ENCODE measurements at places on chromosomes 5 and 9.

GRCh38 chr5:65041296-65042158 lies 272.8 kb downstream of the CWC27 start:
- no peak for ATAC-seq

- no peak for ATAC-seq
These were observed 555.1 kb downstream of the EBF1 start for GRCh38 chr5:158544388-158545339.

DNA sequence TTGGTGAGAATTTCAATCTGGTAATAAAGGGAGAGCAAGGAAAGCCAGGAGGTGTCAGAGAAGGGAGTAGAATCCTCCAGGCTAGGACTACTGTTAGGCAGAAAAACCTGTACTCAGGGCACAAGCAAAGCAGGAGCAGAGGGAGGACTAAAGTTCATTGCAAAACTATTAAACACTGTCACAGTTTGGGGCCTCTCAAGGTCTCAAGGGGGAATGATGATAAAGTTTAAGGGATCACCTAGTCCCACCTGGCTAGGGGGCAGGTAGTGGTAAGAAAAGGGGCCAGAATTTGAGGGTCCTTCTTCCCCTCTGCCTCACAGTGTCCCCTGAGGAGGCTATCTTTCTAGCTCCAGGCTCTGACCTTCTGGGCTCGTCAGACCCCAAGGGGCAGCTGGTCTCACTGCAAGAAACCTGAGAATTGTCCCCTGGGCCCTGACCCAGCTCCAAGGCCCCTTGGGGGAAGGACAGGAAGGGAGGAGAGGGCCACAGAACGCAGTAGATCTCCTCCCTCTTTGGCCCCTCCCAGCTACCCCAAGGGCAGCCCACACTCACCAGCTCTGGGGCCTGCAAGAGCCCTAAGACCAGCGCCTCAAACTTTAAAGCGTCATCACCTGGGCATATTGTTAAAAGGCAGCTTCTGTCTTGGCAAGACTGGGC lies 974 bp downstream of the CCDC69 start:
- peak; percentile 90 for ATAC-seq

GRCh38 chr9:85744480-85744879 lies 2.7 kb upstream of the AGTPBP1 start:
- no peak for ATAC-seq

DNA sequence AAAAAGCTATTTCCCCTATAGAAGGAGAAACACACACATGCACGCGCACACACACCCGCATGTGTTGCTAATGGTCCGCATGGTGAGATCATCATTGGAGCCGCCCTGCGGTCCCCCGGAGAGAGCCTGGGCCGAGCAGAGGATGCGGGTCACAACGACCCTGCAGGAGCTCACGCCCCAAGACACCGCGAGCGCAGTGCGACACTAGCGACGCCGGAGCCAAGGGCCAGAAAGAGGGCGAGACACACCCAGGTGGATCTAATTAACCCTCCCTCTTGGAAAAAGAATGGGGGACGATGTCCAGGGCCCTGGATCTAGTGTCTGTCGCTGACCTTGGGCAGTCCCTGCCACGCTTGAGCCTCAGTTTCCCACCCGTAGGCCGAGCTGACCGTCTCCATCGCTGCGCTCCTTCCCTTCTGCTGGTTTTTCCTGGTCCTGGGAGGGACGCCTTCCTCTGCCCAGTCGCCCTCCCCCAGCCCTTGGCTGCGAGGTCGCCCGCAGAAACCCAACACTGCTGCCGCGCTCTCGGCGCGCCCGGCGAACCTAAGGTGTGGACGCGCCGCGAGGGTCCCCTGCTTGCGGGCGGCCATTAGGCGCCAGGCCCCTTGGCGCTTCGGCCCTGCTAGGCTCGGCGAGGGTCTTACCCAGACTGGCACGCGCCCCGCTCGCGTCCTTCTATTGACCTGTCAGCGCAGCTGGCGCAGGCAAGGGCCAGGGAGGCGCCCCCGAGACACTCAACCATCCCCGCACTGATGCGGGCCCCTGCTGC lies 47.5 kb upstream of the RNF20 start:
- peak; percentile 18 for ATAC-seq

DNA sequence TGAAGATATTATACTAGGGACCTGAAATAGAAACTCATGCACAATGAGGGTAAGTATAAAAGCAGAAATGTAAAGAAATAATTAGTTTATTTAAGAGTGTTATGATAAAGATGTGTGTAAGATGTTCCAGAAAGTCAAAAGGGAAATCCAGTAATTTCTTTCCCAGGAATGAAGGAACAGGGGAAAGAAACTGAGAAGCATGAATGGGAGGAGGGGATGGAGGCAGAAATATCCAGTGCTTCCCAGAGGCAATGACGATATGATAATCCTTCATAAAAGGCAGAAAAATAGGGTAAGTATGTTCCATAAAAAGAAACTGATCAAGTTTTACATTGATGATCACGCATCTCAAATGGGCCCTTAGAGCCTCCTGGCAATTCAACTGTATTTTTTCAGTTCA lies 120.7 kb upstream of the LPAR1 start:
- ATAC-seq: no peak

- ATAC-seq: no peak
These were observed 72.0 kb downstream of the ZFAND5 start for GRCh38 chr9:72292874-72293607.

GRCh38 chr5:158383486-158383885 lies 524.5 kb upstream of the CLINT1 start:
- no peak for ATAC-seq

- no peak for ATAC-seq
These were observed 26.7 kb upstream of the SUSD3 start for GRCh38 chr9:93031629-93032430.

GRCh38 chr9:37660691-37661090 lies 9.9 kb downstream of the FRMPD1 start:
- ATAC-seq: no peak

GRCh38 chr5:119409235-119409815 lies 43.0 kb upstream of the HSD17B4 start:
- ATAC-seq: no peak

GRCh38 chr5:26791021-26791420 lies 247.4 kb downstream of the CDH9 start:
- no peak for ATAC-seq

DNA sequence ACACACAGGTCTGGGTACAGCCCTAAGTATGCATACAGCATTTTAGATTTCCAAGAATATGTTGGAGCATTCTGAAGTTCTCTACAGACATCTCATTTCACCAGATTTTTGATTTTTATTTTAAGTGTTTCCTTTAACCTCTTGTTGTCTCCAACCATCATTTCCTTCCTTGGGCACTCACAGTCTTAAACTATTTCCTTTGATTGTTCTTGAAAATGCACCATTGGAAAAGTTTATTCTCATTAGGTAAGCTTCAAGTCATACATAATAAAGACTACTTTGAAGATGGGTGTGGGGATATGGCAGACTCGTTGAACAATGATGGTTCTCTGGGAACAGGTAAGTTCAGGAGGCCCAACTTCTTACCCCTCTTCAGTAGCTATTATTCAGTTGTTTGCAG lies 1174.6 kb downstream of the CDH12 start:
- no peak for ATAC-seq

DNA sequence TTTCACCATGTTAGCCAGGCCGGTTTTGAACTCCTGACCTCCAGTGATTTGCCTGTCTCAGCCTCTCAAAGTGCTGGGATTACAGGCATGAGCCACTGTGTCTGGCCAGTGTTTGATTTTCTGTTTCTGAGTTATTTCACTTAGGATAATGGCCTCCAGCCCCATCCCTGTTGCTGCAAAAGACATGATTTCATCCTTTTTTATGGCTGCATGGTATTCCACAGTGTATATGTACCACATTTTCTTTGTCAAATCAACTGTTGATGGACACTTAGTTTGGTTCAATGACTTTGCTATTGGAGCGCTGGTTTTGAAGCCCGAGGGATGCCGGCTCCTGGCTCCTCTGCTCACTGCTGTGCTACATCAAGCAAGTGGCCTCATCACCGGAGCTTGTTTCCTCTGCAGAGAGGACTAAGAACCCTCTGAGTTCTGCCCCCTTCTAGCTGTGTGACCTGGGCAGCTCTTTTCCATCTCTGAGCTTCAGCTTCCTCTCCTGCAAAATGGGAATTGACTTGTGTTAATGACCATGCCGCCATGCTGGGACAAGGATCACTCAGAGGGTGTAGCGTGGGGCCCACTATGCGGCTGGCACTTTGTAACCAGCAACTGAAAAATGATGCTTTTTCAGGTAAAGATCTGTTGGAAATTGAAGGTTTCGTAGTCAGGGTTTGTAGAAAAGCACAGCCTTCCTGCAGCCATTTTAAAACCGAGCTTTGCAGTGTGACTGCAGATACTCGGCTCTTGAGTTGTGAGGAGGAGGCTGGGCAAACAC lies 4.6 kb upstream of the NEURL1B start:
- ATAC-seq: no peak

- ATAC-seq: no peak
These were observed 11.8 kb downstream of the ACSL6 start for GRCh38 chr5:131999441-132000240.

DNA sequence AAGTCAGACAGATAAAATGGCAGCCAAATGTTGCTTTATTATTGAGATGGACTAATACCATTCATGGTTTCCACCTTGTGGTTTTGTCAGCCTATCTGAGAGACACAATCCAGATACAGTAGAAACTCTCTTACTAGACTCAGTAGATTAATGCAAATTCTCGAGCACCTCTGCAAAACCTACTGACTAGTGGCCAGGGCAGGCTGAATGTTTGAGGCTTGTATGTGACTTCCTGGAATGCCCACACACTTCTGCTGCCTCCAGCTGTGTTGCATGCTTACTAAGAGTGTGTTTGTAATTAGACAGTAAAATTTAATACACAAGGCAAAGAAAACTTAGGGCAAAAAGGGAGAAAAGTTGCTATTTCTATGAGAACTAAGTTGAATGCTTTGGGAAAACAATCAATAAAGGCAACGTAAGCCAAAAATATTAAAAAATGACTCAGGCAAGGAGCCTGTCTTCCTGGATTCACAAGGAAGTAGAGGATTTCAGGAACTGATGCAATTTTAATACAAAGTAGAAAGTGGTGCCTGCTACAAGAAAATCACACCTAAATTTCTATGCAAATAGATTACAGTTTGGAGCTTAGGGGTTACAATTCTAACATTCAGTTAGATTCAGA lies 30.2 kb upstream of the CCNG1 start:
- ATAC-seq: peak; percentile 37

DNA sequence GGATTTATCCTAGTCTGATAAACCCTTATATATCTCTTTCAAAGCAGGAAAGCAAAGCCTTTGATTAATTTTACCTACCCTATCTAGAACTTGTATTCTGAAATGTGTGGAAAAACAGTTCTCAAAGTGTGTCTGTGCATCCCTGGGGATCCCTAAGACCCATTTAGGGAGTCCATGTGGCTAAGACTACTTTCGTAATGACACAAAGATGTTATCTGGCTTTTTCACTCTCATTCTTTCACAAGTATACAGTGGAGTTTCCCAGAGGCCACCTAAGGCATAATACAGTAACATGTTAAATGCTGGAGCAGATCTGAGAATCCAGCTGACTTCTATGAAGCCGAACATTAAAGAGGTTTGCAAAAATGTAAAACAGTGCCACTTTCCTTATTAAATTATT lies 54.3 kb upstream of the TNFSF15 start:
- peak; percentile 73 for ATAC-seq

DNA sequence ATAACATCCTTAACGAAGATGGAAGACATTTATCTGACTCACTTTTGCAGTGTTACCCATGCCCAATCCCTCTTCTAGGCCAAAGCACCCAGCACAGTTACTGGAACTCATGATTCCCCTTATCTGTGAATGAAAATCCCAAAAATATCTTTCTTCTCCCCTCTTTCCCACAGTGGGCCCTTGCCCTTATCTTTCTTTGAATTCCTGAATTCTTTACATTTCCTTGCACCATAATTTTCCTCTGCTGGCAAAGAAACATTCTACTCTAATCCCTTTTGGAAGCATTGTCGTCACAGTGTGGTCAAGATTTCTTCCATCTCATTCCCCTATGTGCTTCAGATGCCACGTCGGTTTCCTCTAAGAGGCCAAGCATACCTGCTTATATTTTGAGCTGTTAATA lies 135.9 kb upstream of the LIFR start:
- ATAC-seq: no peak

DNA sequence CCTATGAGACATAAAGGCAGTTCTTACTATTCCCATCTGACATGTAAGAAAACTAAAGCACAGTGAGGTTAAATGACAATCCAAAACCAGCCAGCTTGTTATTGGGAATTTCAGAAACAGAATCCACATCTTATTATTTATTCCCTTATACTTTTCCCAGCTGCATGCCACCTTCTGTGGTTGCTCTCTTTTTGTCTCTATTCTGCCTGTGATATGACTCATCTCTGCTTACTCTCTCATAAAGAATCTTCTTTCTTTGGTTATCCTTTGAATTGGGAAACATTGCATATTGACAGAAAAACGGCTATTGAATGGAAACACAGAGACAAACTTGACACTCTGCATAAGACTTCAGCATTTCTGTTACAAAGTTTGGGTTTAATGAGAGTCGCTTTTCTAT lies 183.2 kb downstream of the TLR4 start:
- no peak for ATAC-seq

DNA sequence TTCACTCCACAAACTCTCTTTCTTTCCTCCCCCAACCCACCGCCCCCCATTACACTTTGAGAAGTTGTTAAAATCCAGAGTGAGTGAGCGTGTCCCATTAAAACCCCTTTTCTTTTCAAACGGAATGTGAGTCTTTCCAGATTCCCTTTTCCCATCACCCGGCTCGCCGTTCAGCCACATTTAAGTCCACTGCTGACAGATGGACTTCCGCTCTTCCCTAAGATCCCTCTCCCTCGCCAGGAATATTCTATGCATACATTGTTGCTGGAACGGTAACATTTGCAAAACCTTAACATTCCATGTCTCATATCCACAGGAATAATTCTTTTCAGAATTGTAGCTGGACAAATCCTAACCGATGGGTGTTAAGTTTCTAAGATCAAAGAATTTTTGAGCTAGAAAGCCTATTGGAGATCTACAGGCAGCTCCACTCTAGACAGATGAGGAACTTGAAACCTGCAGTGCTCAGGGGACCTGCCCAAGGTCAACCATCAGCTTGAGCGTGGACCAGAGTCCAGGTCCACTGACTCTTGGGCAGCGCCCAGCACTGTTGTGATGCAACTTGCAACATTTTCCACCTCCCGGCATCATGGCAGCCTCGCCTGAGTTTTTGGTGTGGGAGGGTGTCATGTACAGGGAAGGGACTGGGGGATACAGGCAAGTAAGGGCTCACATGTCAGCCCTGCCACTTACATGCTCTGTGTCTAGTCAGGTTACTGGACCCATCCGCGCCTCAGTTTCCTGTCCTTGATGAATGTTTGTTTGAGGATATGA lies 500.1 kb downstream of the CCDC171 start:
- ATAC-seq: no peak

DNA sequence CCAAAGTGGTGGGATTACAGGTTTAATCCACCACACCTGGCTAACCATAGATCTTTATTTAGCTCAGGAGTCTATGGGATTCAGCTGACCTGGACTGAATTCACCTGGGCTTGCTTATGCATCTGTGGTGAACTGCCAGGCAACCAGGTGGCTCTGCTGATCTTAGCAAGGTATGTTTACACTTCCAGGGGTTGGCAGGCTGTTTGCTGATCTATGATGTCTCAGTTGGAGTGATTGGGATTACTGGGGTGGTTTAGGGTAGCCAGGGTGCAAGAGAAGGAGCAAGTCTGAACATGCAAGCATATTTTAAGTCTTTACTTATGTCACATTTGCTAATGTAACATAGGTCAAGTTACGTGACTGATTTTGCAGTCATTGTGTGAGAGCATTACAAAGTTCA lies 63.6 kb upstream of the JAK2 start:
- no peak for ATAC-seq
